ENCODE measurements at places on chromosomes 5 and 9. TPM values are rescaled to one million over a fixed set of nuclear protein-coding genes. Genes with fewer than 3 reads are reported as not detected.

Gene TMEM171
- total RNA-seq = 1.2 TPM

Gene MYMK
- total RNA-seq = not detected

Gene UBLCP1
- total RNA-seq = 14.7 TPM

Gene RUSC2
- 22.1 TPM for total RNA-seq

Gene LCP2
- not detected for total RNA-seq

Gene C5orf34
- total RNA-seq = 3.4 TPM

Gene GPRIN1
- total RNA-seq = 3.2 TPM

Gene FBN2
- 18.4 TPM for total RNA-seq

Gene ERCC6L2
- total RNA-seq = 88.5 TPM

Gene PRR16
- 3.7 TPM for total RNA-seq

Gene DMRT3
- not detected for total RNA-seq

Gene FLT4
- total RNA-seq = 0.31 TPM

Gene GRIN3A
- total RNA-seq = under 0.01 TPM

Gene CCNO
- total RNA-seq = 0.40 TPM

Gene PLAC8L1
- total RNA-seq = 0.40 TPM

Gene GARIN3
- total RNA-seq = not detected

Gene ZNF618
- total RNA-seq = 14.4 TPM

Gene GCNT4
- total RNA-seq = 3.5 TPM

Gene GPR150
- total RNA-seq = 0.13 TPM

Gene SKP1
- total RNA-seq = 479 TPM

Gene ZDHHC11
- 5.9 TPM for total RNA-seq

Gene SLC45A2
- total RNA-seq = 0.19 TPM

Measured in aortic smooth muscle cell (primary cell).